ENCODE measurements at places on chromosomes 2 and 18.

- DNase-seq = no peak
These were observed 64.6 kb upstream of the TFPI start for GRCh38 chr2:187618813-187619212.

DNA sequence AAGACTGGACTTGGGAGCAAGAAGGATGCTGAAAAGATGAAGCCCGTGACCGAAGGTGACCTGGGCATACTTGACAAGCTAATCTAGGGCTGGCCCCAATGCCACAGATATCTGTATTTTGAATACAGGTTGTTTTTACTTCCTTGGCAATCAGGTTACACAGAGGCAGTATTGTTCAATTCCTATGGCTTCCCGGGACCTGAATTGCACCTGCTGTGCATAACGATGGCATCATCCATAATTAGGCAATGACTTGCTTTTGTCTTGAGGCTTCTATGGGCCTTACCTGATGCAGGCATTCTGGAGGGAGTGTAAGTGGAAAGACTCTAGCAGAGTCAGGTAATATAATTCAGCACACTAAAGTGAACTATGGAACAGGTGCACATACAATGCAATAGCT lies 60.6 kb upstream of the CUL3 start:
- no peak for DNase-seq

- no peak for DNase-seq
These were observed 134.3 kb upstream of the STON1 start for GRCh38 chr2:48395658-48396057.

DNA sequence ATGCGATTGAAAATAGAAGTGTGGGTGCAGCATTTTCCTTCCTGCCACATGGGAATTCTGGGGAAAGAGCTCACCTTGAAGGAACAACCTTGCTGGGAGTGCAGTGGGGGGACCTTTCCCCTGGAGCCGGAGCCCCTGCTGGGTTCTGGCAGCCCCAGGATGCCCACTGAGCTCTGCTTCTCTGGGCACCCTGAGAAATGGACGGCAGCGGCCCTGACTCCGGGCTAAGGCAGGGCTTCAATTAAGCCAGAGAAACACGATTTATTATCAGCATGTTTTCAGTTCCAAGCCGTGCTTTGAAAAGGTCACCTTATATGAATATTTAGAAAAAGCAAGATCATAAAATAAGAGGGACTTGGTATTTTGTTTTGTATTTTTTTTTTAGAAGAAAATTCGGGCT lies 68.5 kb downstream of the KLHL29 start:
- DNase-seq = no peak

GRCh38 chr18:55592572-55592971 lies 4.6 kb upstream of the TCF4 start:
- DNase-seq = no peak

DNA sequence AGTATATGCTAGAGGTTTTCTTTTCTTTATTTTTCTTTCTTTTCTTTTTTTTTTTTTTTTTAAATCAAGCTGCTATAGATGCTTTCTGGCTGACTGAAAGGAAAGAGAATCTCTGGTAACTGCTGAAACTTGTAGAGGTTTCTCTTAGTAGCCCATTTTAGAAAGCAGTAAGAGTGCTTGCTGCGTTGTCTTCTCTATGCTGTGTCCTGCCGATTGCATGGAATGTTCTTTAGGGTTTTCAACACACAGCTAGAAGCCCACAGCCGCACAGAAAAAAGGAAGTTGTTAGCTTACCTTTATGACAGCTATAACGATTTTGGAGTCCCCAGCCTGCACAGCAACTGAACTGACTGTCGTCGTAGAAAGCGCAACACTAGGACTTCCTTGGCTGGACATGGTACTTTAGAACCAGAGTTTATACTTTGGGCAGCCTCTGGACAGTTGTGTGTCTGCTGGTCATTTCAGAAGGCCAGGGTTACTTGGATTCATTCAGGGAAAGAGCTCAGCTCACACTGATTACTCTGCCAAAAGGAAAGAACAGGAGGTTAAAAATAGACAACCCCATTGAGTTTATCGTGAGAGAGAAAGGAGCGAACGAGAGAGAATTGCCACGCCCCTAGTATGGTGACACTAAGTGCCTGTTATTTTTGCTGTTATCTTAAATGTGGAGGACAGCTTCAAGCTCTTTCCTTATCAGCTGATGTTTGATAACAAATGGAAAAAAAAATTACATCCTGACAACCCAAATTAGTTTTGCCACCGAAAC lies at the start of gene CCDC141:
TSS of gene CCDC141 (minus strand) at position 592 of the 766 bp plus-strand sequence. CDS start at position 396, 196 bp downstream.
- peak; percentile 31 for DNase-seq

- DNase-seq = no peak
These were observed 28.0 kb upstream of the SLC35F6 start for GRCh38 chr2:26735883-26736588.
